ENCODE measurements at places on chromosomes 2 and 18.

DNA sequence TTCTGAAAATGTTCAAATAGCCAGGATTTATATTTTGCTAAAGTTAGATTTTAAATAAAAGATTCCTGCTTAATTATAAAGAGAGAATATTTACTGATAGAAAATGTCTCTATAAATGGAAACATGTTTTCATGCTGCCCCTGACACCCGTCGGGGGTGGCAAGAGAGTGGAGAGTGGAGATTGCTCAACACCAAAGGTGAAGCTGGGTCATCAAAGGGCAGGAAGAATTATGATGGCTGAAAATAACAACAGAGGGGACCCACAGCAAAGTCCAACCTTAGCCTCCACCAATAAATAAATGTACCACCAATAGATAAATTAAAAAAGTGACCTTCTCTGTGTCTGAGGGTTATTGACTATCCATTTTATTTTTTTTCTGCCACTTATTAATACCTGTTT, 326.8 kb upstream of the GYPC start:
- no peak for DNase-seq

DNA sequence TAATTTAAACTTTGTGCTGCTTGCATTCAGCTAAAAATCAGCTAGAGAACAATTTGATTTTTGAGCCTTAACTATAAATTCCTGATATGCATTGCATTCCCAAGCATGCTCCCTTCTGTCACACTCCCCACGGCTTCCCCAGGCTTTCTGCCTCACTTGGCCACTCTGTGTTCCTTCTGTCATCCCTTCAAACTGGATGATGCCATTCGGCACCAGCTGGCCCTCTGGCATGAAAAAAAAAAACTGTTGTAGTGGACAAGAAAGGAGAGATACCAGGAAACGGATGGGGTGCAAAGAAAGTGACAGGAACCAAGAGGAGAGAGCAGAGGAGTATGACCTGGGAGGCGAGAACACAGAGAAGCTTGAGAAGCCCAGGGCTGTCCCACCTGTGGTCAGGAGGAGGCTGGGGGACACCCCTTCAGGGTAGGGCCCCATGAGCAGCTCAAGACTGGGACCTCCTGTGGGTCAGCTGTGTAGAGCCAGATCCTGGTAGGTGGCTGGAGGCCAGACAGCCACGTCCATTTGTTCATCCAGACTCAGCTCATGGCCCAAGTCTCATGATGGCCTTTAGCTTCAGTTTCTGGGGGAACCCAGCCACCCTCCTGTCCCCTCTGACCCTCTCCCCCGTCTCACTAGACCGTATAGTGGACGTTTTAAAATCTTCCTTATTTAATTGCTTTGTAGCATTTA, 211.8 kb downstream of the GBX2 start:
- no peak for DNase-seq

GRCh38 chr2:240988571-240989271, 9.7 kb upstream of the SNED1 start:
- no peak for DNase-seq

DNA sequence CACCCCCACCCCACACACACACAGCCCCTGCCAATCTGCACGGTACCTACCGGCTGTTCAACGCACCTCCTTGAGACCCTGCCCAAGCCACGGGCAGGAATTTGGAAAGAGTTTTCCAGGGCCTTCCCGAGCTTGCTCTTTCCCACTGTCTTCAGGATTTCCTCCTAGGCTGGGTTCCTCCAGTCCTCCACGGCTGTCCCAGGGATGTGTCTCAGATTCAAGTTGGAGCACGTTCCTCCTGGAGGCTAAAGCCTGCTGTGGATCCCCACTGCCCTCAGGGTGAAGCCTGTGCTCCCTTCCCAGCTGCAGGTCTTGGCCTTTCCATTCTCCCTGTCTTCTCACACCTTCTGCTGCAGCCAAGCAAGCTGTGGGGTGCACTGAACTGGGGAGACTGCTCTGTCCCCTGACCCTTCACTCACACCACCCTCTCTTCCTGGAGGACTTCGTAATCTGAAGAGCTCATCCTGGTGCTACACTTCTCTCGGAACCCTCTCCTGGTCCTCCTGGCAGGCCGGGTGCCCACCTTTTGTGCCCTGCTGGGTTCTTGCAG, 54.9 kb upstream of the HS6ST1 start:
- DNase-seq, result no peak

GRCh38 chr2:54894467-54894866, 155.8 kb downstream of the RTN4 start:
- DNase-seq, result no peak

DNA sequence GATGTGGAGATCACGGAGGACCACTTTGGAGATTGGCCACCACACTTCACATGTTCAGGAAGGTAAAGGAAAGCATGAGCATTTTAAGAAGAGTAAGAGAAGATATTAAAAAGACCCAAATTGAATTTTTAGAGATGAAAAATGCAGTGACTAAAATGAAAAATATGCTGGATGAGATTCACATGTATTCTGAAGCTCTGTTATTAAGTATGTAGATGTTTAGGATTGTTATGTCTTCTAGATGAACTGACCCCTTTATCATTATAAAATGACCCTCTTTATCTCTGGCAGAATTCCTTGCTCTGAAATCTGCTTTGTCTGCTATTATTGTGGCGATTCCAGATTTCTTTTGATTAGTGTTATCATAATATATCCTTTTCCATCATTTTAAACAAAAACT, 36.0 kb upstream of the DYNC2LI1 start:
- DNase-seq, result no peak

DNA sequence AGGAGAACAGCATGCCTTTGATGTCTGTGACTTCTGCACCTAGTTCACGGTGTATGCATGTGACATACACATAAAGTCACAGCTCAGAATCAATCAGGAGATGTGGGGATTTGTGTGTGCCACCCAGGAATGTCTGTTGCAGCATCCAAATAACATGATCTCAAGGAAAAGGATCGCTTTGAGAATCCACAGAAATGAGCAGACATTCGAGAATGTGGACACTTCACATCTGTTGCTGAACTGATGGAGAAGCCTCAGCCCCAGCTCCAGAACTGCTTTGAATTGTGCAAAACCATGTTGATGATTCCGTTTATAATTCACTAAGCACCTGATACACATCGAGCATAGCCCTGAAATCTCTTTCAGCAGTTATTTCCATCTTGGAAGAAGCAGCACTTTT, 208.6 kb downstream of the CMPK2 start:
- no peak for DNase-seq

DNA sequence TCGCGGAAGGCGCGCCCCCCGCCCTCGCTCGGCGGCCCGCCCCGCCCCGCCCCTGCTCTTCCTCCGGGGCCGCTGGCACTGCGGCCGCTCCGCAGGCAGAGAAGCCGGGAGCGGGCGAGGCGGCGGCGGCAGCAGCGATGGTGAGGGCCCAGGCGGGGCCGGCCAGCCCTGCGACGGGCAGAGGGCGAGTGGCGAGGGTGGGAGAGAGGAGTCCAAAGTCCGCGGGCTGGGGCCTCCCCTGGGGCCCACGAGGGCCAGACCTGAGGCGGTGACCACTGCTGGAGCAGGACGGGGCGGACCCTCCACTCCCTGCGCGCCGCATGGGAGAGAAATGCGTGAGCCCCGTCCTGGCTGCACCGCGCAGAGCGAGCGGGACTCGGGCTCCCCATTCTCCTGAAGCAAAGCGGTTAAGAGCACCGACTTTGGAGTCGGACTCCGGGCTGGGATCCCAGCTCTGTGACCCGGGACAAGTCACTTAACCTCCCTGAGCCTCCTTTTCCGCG, at the start of gene VAMP5:
TSS of gene VAMP5 (plus strand) at position 78 of the 503 bp plus-strand sequence. CDS start at position 138, 60 bp downstream.
- no peak for DNase-seq

DNA sequence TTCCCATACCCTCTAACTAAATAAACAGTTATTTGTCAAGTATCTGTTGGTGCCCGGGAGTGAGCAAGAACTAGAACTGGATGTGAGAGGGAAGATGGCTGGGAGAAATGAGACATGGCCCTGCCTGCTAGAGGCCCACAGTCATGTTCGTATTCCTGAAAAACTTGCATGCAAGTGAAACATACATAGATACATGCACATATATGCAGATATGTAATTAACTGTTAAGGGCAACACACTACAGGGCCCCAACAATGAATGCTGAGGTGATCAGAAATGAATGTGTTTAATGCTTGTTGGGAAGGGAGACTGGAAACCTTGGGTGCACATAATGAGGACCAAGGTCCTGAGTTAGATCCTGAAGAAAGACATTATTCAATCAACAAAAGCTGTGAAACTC, 49.8 kb downstream of the ADD2 start:
- no peak for DNase-seq

- no peak for DNase-seq
Measured at GRCh38 chr2:17813742-17814473, 2.4 kb upstream of the MSGN1 start.

- DNase-seq, result no peak
Measured at GRCh38 chr2:219175928-219176817, 552 bp downstream of the CNPPD1 start.

DNA sequence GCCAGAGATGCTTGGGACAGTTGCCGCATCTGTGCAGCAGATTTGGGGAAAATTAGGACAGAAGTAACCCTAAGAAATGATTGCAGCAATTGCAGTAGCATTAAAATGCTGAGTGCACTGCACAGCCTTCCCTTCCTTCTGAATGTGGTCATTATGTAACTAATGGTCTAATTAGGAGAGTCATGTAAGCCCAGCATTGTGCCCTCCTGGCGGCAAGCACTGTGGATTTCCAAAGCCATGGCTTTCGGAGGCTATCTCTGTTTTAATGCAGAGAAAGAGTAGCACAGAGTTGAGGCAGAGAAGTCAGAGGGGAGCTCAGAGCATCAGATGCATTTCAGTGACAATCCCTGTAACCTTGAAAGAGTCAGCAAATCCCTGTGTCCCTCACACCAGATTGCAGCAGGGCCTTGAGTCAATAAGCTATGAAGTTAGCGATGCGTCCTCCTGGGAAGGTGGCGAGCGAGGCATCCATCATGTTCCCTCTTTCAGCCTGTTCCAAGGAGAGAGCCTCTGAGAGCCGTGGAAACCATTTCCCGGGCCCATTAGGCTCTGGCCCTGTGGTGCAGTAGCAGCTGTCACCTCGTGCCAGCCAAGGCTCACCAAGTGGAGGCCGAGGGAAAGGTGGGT, 307.2 kb downstream of the FBXO15 start:
- DNase-seq, result no peak

DNA sequence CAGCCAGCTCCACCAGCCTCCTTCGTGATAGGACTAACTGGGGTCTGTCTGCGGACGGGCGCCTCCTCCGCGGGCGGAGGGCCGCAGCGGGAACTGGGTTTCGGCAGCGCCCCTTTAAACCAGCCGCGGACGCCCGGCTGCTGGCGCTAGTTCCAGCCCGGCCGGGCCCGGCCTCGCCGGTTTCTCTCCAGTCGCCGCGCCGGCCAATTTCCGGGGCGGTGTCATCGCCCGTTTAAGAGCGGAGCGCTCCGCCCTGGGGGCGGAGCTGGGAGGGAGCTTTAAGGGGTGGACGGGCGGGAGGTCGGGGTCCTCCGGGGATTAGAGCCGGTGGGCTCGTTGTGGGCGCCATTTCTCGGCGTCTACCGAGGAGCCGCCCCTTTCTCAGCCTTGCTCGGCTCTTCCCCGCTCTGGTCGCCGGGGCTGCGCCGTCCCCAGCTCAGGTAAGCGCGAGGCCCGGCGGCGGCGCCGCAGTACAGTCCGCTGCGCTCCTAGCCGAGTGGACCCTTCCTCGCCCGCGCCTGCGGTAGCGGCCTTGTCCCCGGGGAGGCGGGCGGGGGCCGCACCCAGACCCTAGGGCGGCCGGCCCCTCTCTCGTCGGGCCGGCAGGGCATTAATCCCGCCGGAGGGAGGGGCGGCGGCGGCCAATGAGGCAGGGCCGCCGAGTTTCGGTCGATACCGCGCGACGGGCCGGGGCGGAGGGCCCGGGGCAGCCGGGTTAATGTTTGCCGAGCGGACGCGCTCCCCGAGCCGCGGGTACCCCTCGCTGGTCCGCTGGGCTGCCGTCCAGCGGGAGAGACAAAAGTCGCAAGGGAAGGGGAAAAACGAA, at the start of gene EPB41L5:
TSS of gene EPB41L5 (plus strand) at position 307 of the 826 bp plus-strand sequence. CDS start 6,008 bp downstream, outside the sequence.
- DNase-seq, result peak; percentile 33

DNA sequence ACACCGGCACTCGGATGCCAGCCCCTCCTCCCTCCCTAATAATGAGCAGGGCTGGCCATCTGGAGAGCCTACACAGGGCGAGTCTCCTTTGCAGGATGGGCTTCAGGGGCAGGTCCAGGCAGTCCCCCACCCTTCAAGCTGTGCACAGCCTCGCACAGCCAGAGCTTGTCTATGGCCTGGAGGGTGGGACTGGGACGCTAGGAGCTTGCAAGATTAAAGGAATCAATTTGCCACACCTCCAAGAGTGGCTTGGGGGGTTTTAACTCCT, 43.9 kb upstream of the OTOF start:
- DNase-seq, result no peak

DNA sequence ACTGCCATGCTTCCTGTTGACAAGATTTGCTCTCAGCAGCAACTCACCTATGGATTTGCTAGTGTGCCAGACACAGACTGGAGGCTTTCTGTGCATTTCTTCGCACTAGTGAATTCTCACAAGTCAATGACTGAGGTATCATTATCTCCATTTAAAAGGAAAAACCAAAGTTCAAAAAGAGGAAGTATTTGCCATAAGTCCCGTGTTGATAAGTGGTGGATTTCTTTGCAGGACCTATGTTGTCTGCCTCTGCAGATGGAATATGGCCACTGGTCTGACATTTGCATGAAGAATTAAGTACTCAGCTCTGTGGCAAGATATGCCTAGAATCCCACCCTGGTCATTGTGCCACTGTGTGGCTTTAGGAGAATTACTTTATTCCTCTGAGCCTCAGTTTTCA, 299.6 kb downstream of the PAX3 start:
- DNase-seq, result no peak

GRCh38 chr2:218776488-218776887, 5.5 kb upstream of the CYP27A1 start:
- DNase-seq, result no peak

DNA sequence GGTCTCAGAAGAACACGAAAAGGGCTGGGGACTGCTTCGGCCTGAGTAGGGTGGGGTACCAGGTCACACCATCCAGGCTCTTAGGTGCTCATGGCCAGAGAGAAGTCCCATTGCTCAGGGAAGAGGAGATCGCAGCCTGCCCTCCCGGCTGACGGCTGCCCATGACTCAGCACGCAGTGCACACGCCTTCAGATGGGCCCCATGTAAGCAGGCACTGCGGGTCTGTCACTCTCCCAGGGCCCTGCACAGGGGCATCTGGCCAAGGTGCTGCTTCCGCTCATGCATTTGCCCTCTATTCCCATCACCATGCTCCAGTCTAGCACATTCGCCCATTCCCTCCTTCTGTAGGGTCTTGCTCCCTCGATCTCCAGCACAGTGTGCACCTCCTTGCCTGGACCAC, 34.7 kb downstream of the SFXN5 start:
- DNase-seq, result no peak

GRCh38 chr2:69138793-69139459, 125.9 kb downstream of the ANTXR1 start:
- no peak for DNase-seq

DNA sequence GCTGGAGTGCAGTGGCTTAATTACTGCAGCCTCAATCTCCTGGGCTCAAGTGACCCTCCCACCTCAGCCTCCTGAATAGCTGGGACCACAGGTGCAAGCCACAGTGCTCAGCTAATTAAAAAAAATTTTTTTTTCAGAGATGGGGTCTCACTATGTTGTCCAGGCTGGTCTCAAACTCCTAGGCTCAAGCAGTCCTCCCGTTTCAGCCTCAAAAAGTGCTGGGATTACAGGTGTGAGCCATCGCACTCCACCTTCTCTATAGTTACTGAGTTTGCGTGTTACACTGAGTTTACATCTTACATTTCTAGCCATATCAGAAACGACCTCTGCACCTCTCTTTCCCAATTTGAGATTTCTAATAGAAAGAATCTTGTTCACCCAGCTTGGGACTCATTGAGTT, 53.6 kb upstream of the EML4 start:
- DNase-seq, result no peak
